ENCODE measurements at places on chromosomes 1 and 21.
A peak's percentile ranks its signal among the peaks of the same experiment; 100 is the strongest.

DNA sequence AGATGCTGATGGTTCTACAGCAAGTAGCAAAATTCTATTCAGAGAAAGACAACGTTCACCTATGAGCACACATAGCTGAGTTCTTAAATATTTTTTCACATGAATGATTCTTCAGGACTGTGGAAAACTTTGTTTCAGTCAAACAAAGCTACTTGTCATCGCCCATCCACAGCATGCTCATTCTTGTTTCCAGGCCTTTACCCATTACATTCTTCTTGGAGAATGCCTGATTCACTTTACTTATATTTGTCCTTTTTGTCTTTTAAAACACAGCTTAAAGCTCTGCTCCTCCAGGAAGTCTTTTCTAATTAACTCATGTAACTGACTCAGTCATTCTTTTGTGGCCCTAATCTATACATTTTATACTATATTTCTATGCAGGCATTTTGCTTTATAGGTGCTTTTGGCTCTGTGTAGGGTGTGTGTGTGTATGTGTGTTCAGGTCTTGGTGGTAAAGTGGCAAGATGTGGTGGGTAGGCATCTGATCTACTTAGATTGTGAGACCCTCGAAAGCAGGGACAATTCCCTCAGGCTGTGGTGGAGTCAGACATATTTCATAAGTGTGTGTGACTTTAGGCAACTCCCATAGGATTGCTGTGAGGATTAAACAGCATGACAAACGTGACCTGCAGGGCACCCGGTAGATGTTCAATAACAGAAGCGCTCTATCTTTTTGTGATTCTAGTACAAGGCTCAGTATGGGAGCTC lies 11.8 kb upstream of the MARK1 start:
- DNase-seq, result no peak

GRCh38 chr1:189821833-189822232 lies 655.8 kb downstream of the BRINP3 start:
- no peak for DNase-seq

GRCh38 chr1:116508085-116508983 lies 62.5 kb downstream of the CD58 start:
- DNase-seq, result no peak

DNA sequence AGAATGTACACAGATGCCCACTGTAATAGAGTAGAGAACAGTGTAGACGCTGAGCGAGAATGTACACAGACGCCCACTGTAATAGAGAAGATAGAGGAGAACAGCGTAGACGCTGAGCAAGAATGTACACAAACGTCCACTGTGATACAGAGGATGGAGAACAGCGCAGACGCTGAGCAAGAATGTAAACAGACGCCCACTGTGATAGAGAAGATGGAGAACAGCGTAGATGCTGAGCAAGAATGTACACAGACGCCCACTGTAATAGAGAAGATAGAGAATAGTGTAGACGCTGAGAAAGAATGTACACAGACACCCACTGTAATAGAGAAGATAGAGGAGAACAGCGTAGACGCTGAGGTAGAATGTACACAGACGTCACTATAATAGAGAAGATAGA lies 306.9 kb downstream of the SMYD3 start:
- DNase-seq, result no peak

DNA sequence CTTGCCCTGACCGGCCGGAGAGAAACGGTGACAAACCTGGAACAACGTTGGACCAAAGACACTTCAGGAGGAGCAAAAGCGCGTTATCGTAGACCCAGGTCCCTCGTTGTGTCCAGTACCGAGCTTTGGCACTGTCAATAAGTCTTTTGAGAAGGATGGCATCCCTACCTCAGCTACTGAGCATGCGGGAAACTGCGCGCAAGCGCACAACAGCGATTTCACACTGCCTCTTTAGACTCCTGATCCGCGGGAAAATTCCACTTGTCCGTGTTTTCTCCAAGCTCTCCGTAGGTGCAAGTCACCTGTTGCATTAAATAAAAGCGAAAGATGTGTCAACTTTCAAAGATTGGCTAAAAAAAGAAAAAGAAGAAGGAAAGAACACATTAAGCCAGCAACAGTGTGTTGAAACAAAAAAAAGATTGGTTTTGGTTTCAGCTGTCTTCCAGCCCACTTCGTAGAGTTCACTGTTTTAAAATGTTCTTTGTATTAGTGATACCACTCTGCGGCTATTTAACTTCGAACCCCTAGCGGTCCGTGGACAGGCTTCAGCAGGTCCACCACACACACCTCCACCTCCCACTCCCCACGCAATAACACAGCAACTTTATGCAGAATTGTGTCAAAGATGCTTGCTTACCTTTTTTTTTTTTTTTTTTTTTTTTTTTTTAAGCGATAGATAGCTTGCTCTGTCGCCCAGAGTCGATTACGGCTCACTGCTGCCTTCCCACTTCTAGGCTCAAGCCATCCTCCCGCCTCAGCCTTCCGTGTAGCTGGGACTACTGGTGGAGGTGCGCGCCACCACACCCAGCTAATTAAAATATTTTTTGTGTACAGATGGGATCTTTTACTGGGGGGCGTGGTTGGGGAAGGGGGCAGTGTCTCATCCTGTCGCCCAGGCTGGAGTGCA lies at the start of gene BPNT1:
Gene BPNT1 (minus strand): TSS at position 139 of the 907 bp plus-strand sequence. CDS start 9,942 bp downstream, outside the sequence.
- peak; percentile 94 for DNase-seq

GRCh38 chr1:161801955-161802354 lies 35.8 kb downstream of the ATF6 start:
- DNase-seq, result no peak

DNA sequence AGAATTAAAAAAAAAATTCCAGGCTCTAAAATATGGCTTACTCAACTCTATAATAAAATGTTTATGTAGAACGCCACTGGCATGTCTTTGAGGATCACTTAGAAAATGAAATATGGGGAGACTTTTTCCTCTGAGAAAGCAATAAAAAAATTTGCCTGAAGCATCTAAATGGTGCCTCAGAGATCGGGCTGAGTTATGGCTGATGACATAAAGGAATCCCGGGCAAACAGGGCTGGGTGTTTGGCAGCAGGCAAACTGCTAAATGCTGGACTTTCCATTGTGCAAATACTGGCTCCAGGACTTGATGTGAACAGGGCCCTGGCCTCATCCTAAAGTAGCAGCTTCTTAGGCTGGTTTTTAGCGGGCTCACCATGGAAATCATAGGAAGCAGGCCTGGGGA lies 44.5 kb upstream of the C1orf87 start:
- no peak for DNase-seq

DNA sequence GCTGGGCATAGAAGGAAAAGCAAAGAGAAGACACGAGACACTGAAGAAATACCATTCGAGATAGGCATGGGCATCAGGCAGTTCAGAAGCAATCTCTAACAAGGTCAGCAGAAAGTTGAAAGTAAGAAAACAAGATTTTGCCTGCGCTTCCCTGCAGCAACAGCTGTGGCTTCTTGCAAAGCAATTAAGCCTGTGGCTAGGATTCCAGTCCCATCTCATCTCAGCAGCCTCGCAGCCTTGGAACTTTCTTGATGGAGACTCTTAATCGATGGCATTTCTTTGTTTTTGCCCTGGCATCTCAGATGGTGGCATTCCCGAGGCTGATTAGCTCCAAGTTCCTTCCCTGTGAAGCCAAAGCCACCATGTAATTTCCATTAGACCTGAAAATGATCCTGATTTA lies 64.6 kb upstream of the SPAG17 start:
- DNase-seq, result no peak

GRCh38 chr1:183901748-183902330 lies 96.9 kb downstream of the RGL1 start:
- DNase-seq, result no peak

- DNase-seq, result no peak
These were observed 160.9 kb upstream of the VAMP3 start for GRCh38 chr1:7610106-7610731.

- no peak for DNase-seq
These were observed 3.1 kb downstream of the LRP8 start for GRCh38 chr1:53324728-53325297.

DNA sequence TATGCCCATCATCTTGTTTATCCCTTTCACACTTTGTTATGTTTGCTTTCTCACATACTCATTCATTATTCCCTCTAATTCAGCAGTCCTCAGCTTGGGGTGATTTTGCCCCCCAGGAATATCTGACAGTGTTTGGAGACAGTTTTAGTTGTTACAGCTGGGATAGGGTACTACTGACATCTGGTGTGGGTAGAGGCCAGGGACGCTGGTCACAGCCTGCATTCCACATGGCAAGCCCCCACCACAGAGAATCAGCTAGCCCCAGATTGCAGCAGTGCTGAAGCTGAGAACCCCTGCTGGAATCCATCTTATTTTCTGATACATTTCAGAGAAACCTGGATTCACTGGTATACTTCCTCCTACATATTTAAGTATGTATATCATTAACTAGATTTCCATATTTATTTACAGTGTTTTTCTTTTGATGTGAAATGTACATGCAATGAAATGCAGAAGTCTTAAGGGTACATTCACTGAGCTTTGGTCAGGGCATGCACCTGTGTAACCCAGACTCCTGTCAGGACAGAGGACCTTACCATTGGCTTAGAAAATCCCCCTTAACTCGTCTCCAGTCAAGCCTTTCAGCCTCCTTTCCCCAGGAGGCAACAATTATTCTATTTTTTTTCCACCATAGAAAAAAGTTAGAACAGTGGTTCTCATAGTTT lies 68.3 kb downstream of the KIF26B start:
- no peak for DNase-seq

DNA sequence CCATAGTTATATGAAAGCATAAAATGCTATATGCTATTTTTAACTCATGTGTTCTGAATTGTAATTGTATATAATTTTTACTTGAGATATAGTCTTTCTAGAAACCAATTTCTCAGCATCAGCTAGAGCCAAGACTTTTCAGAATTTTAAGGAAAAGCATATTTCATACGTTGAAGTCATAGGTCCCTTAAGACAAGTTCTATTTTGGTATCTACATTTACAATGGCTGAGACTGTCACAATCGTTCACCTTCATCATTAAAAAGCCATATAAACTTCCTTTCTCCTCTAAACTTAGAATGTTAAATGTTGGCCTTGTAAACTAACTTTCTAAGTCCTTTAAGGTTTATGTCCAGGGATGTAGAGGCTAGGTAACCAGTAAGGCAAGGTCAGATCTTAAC lies 104.1 kb downstream of the LRRC40 start:
- no peak for DNase-seq

GRCh38 chr21:39083377-39084008 lies 99.8 kb downstream of the PSMG1 start:
- DNase-seq, result no peak

DNA sequence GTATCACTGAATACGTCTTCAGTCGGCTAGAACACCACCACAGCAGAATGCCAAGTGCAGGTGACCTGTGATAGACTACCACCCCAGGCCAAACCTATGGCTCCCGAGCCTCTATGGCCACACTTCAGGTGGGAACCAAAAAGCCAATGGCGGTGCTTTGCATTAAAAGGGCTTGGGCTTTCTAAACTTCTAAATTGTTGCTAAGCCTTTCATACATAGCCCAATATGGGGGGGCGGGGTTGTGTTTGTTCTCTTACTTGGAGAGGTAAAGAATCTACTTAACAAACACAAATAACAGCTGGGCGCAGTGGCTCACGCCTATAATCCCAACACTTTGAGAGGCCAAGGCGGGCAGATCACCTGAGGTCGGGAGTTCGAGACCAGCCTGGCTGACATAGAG lies 19.7 kb downstream of the USP48 start:
- DNase-seq, result no peak

DNA sequence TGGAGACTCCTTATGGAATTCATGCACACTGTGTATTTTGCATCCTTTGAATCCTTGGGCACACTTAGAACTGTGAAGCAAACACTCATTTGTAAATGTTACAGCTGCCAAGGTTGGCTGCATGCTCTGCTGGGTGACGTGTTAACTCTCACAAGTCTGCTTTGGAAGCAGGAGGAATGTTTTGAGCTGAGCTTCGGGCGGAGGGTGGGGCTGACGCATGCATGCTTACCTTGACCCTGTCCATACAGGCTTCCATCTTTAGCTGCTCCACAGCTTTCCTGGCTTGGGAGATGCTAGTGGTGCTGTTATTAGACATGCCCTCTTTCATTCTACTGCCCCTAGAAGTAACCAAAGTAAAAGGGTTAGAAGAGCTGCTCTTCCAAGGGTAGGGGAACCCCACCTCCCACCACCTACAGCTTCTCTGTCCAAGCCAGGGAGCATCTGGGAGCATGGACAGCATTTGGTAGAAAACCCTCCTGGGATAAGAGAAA lies 66.0 kb downstream of the GNG4 start:
- DNase-seq, result no peak

DNA sequence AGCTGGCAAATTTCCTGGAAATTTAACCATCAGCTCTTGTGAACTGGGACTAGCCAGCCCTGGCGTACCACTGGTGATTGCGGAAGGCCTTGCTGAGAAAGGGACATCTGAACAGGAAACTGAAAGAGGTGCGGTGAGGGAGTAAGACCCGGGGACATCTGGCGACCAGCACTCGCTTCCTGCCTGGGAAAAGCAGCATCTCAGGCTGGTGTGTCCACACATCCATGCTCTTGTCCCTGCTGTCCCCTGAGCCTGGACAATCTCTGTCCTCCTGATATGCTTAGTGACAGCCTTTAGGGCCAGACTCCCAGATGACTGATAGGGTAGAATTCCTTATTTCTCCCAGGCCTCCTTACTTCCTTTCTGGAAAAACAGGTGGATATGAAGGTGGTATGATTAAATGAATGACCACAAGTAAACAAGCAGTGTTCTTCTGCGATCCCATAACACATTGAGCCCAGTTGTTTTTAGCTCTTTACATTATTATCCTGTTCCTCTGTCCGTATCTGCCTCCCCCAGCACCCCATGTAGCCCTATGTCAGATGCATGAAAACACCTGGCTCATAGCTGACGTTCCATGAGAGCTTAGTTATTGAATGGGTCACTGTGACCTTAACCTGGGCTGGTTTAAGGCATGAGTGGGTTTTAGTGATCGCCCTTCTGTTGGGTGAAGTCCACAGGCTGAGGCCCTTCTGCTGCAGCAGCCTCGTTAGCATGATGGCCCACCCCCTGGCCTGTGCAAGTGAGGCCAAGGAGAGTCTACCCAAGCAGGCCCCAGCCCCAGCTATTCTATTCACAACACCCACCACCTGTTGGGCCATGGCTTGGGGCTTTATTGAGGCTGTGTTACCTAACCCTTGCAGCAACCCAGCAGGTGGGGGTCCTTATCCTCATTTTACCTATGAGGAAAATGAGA lies 76.1 kb upstream of the GADD45A start:
- no peak for DNase-seq

DNA sequence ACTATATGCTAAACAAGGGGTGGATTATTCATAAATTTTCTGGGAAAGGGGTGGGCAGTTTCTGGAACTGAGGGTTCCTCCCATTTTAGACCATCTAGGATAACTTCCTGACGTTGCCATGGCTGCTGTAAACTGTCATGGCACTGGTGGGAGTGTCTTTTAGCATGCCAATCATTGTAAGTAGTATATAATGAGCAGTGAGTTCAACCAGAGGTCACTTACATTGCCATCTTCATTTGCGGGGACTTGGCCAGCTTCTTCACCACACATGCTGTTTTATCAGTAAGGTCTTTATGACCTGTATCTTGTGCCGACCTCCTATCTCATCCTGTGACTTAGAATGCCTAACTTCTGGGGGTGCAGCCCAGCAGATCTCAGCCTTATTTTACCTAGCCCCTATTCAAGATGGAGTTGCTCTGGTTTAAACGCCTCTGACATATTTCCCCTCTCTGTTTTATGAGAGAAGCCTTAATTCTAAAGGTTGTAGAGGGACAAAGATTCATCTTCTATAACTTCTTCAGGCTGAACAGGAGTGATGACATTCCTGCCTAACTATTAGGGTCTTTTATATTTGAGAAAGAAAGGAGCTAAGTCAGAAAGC lies 60.4 kb downstream of the DIP2A start:
- DNase-seq, result no peak

- no peak for DNase-seq
These were observed 413.3 kb upstream of the ADGRL2 start for GRCh38 chr1:81387446-81387845.

- DNase-seq, result no peak
These were observed 40.8 kb downstream of the ITSN1 start for GRCh38 chr21:33682992-33683627.

Data from stimulated activated CD4-positive, alpha-beta T cell treated with anti-CD3 and anti-CD28 coated beads, Interleukin-12 subunit alpha, Interleukin-12 subunit beta, amount 100 ng/mL, for 48 hours (primary cell).